ENCODE measurements at places on chromosomes 1 and 21. TPM values are rescaled to one million over a fixed set of nuclear protein-coding genes. Genes with fewer than 3 reads are reported as not detected.

Gene ATP13A2
- 82.5 TPM for total RNA-seq

Gene HMGCL
- 37.7 TPM for total RNA-seq

Gene SUSD4
- total RNA-seq = 2.1 TPM

Gene HCRTR1
- total RNA-seq = not detected

Gene KLF17
- not detected for total RNA-seq

Gene WDTC1
- total RNA-seq = 43.9 TPM

Gene SYCP1
- not detected for total RNA-seq

Gene CEP85
- 14.9 TPM for total RNA-seq

Gene FMOD
- total RNA-seq = 18.6 TPM

Gene UBE2Q1
- total RNA-seq = 95.9 TPM

Gene C4BPA
- 0.51 TPM for total RNA-seq

Gene FAM43B
- 0.97 TPM for total RNA-seq

Gene KRTAP13-2
- total RNA-seq = not detected

Gene USF1
- 127 TPM for total RNA-seq

Gene NFYC
- 70.4 TPM for total RNA-seq

Gene VSIG8
- 0.33 TPM for total RNA-seq

Gene BRDT
- not detected for total RNA-seq

Gene KCNA2
- 0.97 TPM for total RNA-seq

Gene ZDHHC18
- total RNA-seq = 68.4 TPM

Gene OR10Z1
- total RNA-seq = not detected

Gene MYCBP
- 18.2 TPM for total RNA-seq

Gene NFASC
- total RNA-seq = 21.6 TPM
